CD4-positive, alpha-beta T cell treated with Interleukin-15 for 1 hour (primary cell): ENCODE measurements at places on chromosomes 5 and 9.
A peak's percentile ranks its signal among the peaks of the same experiment; 100 is the strongest.

- no peak for DNase-seq
Measured at GRCh38 chr5:159953609-159954008, 37.3 kb downstream of the ADRA1B start.

- peak; percentile 1 for DNase-seq
Measured at GRCh38 chr9:135045264-135045927, 42.1 kb upstream of the OLFM1 start.

GRCh38 chr5:142327111-142327842 lies 2.5 kb upstream of the SPRY4 start:
- no peak for DNase-seq

DNA sequence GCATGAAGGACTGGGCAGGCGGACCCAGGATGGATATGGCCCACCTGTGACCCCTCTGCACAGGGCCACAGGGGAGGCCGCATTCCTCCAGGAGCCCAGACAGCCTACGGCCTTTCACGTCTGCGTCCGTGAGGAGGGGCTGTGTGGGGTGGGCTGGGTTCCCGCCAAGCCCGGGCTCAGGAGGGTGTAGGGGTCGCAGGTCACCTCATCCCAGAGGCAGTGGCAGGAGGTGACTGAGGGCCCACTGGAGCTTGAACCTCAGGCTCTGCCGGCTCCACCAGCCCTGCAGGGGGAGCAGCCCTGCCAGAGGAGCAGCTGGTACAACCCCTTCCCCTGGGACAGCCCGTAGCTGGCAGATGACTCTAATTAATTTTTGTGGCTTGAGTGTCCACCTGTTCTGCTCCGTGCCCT lies 40.7 kb upstream of the CACNA1B start:
- DNase-seq: no peak

DNA sequence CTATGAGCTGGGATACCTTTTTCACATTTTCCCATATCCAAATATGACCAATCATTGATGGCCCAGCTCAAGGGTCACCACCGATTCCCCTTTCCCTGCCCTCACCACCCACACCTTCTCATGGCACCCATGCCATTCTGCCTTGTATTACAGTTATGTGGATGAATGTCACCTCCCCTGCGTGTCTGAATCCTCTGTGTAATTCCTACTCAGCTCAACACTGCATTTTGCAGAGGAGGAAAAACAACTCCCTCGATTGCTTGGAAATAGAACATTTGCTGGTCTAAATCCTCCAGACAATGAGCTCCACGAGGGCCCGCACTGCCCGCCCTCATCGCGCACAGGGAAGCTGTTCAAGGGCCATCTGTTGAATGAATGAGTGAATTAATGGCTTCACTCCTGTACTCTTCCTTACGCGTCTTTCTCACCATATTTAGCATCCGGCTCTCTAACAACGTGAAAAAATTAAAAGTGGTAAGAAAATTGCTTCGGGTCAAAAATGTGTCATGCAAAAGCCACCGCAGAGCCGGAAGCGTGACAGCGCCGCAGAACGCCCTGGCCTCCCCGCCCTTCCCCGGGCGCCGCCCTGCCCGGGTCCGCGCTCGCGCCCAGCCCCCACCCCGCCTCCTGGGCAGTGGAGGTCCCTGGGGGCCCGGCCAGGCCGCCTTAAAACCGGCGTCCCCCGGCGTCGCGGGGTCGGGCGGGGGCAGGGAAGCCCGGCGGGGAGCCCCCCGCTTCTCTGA lies 704 bp downstream of the SUSD1 start:
- peak; percentile 84 for DNase-seq

DNA sequence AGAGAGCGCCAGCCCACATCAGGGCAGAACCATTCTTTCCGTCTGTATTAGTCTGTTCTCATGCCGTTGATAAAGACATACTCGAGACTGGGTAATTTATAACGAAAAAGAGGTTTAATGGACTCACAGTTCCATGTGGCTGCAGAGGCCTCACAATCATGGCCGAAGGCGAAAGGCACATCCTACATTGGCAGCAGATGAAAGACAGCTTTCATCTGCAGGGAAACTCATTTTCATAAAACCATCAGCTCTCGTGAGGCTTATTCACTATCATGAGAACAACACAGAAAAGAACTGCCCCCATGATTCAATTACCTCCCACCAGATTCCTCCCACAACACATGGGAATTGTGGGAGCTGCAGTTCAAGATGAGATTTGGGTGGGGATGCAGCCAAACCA lies 4.7 kb upstream of the FSD1L start:
- no peak for DNase-seq

DNA sequence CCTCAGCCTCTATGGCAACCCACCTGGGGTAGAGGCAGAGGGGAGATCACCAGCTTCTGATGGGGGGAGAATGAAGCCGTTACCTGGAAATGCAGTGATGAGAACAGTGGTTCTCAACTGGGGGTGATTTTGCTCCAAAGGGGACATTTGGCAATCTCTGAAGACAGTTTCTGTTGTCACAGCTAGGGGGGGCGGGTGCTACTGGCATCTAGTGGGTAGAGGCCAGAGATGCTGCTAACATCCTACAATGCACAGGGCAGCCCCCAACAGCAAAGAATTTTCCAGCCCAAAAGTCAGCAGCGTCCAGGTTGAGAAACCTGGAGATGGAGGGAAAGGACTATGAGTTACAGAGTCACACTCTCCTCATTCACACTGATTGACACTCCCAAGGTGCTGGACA lies 84.5 kb downstream of the FGF1 start:
- DNase-seq: no peak

GRCh38 chr5:129387944-129388343 lies 72.2 kb upstream of the ADAMTS19 start:
- DNase-seq: no peak

- DNase-seq: peak; percentile 36
Measured at GRCh38 chr9:121485623-121486022, 14.0 kb downstream of the GGTA1 start.

DNA sequence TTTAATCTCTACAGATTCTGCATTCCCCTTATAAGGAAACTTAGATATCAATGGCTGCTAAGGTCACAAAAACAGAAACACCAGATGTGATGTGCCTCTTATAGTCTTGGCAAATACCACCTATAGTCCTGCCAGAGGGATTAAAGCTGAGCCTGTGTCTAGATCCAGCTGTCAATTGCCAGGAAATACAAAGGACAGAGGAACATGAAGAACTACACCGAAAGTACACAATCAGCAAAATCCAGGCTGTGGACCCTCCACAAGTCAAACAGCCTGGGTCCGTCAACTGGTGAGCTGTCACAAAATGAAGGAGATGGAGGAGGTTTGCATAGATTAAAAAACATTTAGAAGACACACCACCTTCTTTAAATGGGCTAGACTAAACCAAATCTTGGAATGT lies 85.4 kb downstream of the KLF4 start:
- DNase-seq: no peak
